ENCODE measurements at places on chromosomes 11 and 22.
A peak's percentile ranks its signal among the peaks of the same experiment; 100 is the strongest.

- DNase-seq, result no peak
These were observed 117.3 kb upstream of the PLET1 start for GRCh38 chr11:112377946-112378345.

DNA sequence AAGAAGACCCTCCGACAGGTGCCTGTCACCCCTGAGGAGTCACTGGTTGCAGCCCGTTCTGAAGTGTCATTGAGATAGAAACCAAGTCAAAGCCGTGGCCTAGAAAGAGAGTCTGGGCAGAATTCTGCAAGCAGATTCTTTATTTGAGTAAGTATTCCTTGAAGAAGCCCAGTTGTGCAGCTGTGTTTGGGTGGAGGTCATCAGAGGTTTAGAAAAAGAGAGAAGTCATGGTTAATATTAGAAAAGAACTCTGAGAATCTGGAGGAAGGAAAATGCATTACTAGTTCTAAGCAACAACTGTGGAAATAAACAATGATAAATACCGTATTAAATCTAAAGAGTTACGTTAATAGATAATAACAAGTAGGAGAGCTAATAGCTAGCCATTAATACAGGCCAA is 118.8 kb upstream of the KIRREL3 start:
- no peak for DNase-seq

GRCh38 chr11:84471501-84471900 is 1155.6 kb downstream of the DLG2 start:
- no peak for DNase-seq

DNA sequence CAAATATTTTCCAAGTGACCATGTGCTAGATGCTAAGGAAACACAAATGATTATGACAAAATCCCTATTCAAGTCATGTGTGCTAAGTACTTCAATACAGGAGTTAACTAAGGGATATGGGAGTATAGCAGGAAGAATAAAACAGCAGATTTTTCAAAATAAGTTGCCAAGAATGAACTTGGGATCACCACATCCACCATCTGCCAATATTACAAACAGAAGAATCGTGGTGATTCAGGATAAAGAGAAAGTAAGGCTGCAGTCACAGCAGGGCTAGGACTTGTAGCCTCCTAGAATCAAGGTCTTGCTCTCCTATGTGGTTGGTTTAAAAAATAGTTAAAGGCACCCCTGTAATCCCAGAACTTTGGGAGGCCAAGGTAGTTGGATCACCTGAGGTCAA is 34.3 kb downstream of the MRTFA start:
- DNase-seq, result no peak

GRCh38 chr11:66951927-66952337 is 6.3 kb downstream of the PC start:
- DNase-seq, result no peak

DNA sequence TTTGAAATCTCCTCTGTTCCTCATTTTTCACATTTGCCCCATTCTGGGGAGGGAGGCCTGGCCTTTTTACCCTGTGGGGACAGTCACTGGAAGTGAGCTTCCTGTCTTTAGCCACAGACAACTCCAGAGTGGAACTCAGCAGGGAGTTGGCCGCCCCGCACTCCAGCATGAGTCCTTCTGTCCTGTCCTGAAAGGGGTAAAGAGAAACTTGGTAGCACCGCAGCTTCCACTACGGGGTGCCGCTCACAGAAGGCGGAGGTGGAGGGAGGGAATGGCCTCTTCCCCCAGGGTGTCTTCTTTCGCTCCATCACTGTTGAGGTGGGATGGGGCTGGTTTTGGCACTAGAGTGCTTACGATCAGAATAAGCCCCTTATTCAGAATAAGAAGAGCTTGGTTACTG is 132.2 kb downstream of the ST3GAL4 start:
- DNase-seq, result no peak

DNA sequence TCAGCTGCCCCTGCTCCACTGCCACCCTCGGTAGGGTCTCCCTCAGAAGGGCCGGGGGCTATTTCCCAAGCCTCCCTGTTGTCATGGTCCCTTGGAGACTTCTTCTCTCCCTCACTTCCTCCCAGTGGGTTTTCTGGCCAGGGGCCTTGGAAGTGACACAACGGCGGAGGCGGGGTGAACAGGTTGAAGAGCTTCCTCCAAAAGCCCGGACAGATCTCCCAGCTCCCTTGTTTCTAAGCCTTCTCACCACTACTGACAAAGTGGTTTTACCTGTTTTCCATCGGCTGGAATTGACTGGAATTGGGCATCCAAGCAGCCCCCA is 14.5 kb downstream of the MYH9 start:
- DNase-seq, result no peak

- DNase-seq, result no peak
These were observed 415.1 kb downstream of the SOX6 start for GRCh38 chr11:15941206-15941770.

GRCh38 chr22:19805821-19806212 is 45.2 kb downstream of the TBX1 start:
- DNase-seq, result no peak

- DNase-seq, result no peak
These were observed 21.4 kb downstream of the UVRAG start for GRCh38 chr11:75836417-75836816.

DNA sequence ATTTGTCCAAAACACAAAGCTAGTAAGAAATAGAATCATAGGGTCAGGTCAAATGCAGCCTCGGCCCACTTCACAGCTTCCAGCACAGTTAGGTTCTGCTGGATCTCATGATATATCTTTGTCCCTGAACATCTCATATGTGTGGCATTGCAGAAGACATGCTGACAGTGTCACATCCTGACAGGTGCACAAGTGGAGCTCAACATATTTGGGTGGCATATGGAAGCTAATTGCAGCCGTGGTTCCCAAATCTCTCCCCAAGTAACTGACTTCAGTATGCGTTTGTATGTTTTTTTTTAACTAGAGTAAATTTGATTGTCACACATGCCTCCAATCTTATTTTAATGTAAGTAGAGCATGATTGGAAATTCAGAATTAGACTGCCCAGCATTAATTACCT is 33.4 kb downstream of the NAV2 start:
- no peak for DNase-seq

DNA sequence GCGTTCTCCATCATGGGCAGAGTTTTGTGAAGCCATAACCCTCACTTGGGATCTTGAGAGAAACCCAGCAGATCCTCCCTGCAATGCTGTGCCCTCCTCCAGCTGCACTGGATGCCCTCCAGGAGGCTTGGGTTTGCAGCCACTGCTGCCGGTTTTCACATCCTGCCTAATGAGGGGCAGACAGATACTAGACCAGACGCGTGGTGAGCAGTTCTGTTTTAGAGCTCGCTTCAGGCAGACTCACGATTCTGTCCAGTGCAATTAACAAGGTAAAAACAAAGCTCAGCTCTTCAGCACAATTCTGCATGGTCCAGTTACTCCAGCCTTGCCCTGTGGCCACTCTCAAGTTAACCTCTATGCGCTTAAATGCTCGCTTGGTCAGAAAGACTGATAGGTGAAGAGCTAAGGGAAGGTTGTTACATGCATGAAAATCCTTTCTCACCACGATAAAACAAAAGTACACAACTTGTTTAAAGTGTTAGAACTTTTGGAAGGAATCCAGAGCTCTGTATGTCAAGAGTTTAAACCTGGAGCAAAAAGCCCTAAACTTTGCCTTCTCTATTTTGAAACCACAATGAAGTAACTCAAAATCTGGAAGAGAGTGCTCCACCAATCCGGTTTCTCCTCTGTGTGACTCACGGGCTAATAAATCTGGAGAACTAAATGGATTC is 292.3 kb upstream of the FAT3 start:
- peak; percentile 63 for DNase-seq

DNA sequence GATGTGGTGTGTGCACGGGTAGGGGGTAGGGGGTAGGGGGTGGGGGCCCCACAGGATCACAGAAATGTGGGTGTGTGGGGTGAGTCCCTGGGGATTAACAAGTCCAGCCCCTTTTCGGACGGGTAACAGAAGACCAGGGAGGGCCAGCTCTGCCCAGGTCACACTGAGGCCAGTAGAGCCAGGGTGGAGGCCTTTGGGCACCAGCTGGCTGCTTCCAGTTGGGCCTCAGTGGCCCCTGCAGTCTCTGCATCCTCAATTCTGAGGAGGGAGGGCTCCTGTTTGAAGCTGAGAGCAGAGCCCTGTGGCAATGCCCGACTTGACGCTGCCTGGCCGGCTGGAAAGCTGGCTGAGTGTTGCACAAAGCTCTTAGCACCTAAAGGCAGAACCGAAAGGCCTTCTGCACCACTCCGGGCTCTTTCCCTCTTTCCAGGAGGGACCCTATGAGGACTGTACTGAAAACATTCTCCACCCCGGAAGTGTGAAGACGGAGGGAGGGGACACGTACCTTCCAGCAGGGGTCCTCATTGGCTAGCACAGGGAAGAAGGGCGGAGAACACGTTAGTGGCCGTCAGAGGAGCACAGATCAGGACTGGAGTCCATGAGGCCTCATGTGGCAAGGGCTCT is 120.4 kb downstream of the PHF21B start:
- DNase-seq, result no peak

DNA sequence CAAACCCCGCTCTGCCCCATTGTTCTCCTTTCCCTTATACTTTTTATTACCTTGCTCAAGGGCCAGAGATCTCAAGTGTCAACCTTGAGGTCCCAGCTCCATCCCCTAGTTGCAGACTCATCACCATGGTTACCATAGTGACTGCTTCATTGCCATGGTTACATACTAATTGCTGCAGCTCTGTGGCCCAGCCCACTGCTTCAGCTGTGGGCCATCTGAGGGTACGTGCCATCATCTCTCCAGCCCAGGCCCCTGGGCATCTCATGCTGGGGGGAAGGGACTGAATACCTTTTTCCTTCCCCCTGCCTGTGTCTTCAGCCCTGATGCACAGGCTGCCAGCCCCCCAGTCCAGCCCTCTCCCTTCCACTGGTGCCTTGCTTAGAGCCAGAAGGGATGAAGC is 22.2 kb downstream of the TREH start:
- DNase-seq, result no peak

DNA sequence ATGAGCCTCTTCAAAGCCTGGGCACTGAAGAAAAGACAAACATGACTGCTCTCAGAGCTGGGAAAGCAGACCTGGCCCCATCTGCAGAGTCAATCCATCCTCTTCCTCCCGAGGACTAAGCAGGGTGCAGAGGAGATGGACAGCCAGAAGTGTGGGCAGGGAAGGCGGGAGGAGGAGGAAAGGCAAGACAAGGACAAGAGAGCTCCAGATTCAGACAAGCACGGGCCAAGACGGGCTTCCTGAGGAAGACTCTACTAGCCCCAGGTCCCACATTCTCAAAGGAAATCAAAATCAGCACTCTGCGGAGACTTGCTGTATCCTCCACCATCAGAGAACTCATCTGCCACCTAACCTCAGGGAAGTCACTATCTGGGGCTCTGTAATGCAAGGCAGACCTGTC is 28.5 kb downstream of the OPCML start:
- DNase-seq, result no peak

DNA sequence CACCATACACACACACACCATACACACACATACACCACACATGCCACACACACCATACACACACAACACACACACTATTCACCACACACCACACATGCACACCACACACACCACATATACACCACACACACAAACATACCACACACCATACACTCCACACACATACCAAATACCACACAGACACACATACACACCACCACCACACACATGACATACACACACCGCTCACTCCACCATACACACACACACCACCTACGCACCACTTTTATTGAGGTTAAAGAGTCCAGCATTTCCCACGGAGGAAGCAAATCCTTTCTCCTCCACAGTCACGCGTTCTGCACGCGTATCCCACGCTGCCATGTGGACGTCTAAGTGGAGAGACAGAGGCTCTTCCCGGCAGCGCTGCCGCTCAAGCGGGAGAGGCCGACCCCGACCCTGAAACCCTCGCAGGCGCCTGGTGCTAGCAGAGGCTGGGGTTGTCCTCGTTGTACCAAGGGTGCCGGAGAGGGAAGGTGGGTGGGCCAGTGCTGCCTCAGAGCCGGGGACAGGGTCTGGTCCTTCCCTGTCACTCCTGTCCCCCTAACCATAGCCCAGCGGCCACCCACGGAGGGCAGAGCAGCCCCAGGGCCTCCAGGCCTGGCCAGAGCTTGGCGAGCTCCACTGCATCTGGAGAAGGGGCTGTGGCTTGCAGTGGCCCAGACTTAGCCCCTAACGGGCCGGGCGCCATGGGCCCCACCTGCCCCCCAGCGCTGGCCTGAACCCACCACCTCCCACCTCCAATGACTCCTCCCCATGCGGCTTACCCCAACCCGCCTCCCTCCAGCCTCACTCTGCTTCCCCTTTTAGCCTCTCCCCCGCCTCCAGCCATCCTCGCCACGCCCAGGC is 1495.0 kb downstream of the BRD1 start:
- DNase-seq, result no peak

GRCh38 chr22:27241430-27242321 is 559.9 kb downstream of the MN1 start:
- no peak for DNase-seq

DNA sequence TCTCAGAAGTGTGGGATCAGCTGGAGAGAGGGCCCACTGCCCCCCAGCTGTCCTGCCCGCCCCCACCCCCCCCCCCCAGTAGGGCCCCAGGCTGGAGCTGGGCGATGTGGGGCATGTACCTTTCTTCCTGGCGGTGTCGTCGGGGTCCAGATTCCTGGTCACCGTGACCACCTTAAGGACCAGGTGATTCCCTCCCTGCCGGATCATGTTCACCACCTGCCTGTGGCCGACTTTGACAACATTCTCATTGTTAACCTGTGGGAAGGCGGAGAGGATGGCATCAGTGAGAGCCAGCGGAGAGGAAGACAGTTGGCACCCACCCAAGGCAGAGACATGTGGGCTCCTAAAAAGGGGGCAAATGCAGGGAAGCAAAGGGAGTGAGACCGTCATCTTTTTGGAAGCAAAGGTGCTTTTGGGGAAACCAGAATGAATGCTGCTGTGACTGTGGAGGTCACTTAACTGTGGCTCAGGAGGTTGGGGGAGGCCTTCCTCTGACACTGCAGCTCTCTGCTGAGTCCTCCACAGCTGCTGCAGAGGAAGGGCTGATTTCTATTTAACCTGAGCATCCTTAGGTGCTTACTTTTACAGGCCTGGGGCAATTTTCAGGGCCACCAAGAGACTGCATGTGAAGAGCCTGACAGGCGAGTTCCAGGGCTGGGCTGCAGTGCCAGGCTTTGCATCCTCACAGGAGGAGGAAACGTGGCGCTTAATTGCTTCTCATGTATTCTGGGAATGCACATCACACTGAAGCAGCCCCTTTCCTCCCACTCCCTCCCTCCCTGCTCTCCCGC is 104.5 kb downstream of the CTTN start:
- no peak for DNase-seq

- no peak for DNase-seq
These were observed 17.0 kb downstream of the CASP12 start for GRCh38 chr11:104881117-104881794.

DNA sequence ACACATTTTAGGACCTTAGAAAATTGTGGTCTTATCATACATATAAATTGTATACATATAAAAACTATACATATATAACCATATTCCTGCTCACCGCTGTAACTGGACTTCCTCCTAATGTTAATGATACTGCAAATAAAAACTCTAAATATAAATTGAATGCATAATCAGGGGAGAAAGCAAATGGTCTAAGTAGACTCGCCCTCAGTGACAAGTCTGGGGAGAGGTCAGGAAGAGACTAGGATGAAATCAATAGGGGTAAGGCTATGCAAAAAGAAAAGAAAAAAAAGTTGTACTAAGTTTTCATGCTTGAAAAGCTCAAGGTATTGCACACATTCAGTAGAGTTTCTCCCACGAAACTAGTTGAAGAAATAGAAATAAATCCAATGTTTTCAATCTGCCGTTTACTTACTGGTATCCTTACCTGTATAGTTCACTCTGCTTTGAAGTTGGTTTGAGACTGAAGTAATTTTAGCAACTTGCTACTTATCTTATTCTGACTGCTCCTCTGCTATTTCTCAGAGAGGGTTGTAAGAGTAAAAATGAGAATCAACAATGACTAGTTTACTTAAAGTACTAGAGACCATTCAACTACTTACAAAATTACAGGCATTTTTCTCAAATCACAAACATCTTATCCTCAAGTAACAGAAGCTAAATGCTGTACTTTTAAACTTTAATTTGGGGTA is 12.2 kb upstream of the ARHGAP32 start:
- no peak for DNase-seq

All from AG09309 (cell line).